ENCODE measurements at places on chromosomes 12 and 14.

DNA sequence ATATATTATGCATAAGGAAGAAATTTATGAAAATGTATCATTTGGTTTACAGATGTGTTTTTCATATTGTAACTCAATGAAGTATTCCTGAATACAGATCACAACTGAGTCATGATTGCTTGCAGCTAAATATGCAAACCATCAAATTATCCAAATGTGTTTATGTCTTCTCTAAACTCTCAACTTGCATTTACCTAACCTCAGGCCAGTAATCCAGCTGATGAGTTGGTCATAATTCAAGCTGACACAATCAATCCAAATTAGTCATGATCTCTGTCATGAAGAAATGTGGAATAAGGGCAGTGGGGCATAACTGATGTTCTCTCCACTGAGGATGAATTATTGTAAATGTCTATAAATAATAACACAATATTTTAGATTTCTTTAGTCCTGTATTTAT lies 104.8 kb upstream of the CNTN1 start:
- no peak for DNase-seq

GRCh38 chr12:12985817-12986408 lies 14.2 kb downstream of the HEBP1 start:
- peak; percentile 64 for DNase-seq

DNA sequence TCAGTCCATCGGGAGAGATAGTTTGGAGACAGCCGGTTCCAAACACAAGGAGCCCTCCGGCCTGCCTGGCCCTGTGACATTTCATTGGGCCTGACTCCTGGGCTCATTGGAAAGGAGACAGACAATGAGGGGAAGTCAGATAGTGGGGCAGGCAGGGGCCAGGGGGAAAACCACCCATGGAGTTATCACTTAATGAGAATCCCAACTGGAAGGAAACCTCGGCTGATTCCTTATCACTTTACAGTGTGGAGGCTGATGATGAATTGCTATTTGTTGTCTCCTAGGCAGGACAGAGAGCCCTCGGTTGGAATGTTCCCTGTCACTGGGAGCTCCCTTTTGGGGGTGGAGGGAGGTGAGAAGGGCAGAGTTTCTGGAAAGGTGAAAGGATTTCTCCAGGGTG lies 44.4 kb downstream of the TBX5 start:
- DNase-seq, result no peak

- peak; percentile 79 for DNase-seq
Measured at GRCh38 chr14:21093769-21094681, 4.4 kb downstream of the ZNF219 start.

DNA sequence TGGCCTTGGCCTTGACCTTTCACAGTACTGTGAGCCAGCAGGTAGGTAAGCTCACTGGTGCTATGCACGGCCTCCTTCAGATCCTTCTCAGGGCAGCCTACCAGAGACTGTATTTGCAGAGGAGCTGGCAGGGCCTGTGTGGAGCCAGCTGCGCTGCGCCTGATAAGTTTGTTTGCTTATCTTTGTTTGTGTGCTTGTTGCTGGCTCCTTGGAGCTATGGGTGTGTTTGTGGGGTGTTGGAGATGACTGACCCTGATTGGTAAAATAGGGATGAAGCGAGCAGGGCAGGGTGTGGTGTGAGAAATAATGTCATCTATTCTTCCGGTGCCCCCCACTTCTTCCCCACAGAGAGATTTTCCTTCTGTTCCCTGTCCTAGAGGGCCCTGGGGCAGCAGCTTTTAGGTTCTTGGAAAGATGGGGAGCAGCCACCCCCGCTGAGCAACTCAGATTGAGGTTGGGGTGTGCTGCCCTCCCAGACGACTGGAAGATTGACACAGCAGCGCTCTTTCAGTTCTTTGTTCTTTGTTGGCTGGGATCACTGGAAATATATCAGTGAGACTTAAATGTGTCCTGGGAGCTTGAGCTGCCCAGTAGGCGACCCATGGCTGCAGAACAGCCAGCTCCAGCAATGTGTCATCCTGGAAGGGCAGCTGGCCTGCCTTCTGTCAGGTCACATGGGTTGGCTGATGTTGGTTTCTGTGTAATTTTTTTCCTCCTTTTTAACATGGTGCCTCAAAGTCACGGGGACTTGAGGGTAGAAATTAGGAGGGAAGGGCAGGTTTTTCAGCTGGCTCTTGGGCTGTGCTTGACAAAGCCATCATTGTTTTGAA lies 19.6 kb downstream of the MLXIP start:
- DNase-seq, result peak; percentile 37

DNA sequence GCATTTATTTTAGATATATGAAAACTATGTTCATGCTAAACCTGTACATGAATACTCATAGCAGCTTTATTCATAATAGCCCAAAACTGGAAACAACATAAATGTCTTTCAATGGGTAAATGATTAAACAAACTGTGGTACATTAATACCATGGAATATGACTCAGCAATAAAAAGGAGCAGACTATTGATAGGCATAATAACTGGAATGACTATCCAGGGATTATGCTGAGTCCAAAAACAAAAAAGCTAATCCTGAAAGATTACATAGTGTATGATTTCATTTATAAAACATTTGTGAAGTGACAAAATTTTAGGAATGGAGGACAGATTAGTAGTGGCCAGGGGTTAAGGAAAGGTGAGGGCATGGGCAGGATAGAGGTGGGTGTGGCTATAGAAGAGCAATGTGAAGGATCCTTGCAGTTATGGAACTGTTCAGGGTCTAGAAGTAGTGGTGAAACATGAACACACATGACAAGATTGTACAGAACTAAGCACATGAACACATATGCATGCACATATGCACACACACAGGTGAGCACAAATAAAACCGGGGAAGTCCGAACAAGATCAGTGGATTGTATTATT lies 61.1 kb upstream of the CDKN3 start:
- DNase-seq, result peak; percentile 9

DNA sequence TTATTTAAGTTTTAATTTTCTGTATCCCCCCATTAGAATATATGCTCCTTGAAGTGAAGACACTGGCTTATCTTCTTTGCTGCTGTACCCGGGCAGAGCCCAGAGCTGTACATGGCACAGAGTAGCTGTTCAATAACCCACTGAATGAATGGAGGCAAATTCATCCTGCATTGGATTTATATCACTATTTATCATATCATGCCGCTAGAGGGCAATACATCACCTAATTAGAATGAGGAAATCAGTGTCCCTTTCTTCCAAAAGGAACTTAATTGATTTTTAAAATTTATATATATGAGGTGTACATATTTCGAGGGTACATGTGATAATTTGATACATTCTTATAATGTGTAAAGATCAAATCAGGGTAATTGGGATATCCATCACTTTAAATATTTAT lies 89.2 kb upstream of the TMEM260 start:
- DNase-seq, result peak; percentile 34

GRCh38 chr14:63394841-63395240 lies 76.1 kb upstream of the GPHB5 start:
- no peak for DNase-seq

DNA sequence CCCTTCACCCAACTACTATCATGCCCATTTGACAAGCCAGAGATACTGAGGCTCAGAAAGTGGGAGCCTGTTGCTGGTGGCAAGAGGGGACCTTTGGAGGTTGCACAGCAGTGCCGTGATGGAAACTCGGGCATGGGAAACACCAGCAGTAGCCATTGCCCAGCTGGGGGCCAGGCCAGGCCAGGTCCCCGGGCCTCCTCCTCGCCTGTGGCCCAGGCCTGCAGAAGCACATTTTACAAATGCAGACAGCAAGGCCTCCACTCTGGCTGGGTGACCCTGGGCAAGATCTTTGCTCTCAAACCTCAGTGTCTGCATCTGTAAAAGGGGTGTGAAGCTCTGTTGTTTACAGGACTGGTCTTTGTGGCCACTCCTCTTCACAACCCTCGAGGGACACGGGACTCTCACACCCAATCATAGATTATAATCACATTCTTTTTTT lies 4.5 kb upstream of the SH2B3 start:
- DNase-seq, result no peak

GRCh38 chr14:77970646-77971045 lies 170.7 kb downstream of the ADCK1 start:
- DNase-seq, result no peak

DNA sequence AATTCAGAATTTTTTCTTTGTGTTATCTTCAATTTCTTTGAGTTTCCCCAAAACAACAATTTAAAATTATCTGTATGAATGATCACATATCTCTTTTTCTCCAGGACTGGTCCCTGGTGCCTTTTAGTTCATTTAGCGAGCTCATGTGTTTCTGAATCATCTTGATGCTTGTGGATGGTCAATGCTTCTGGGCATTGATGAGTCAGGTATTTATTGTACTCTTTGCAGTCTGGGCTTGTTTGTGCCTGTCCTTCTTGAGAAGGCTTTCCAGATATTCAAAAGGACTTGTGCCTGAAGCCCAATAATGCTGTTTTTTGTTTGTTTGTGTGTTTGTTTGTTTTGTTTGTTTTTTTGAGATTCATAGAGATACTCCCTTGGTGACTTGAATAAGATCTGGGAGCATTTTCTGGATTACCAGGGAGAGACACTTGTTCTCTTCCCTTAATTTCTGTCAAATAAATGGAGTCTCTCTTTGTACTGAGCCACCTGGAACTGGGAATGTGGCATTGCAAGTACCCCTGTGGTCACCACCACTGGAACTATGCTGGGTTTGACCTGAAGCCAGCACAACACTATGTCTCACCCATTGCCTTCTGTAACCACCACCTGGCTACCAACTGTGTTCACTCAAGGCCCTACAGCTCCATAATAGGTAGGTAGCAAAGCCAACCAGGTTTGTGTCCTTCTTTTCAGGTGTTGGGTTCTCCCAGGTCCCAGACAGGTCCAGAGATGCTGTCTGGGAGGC lies 56.3 kb downstream of the SLC6A15 start:
- no peak for DNase-seq

DNA sequence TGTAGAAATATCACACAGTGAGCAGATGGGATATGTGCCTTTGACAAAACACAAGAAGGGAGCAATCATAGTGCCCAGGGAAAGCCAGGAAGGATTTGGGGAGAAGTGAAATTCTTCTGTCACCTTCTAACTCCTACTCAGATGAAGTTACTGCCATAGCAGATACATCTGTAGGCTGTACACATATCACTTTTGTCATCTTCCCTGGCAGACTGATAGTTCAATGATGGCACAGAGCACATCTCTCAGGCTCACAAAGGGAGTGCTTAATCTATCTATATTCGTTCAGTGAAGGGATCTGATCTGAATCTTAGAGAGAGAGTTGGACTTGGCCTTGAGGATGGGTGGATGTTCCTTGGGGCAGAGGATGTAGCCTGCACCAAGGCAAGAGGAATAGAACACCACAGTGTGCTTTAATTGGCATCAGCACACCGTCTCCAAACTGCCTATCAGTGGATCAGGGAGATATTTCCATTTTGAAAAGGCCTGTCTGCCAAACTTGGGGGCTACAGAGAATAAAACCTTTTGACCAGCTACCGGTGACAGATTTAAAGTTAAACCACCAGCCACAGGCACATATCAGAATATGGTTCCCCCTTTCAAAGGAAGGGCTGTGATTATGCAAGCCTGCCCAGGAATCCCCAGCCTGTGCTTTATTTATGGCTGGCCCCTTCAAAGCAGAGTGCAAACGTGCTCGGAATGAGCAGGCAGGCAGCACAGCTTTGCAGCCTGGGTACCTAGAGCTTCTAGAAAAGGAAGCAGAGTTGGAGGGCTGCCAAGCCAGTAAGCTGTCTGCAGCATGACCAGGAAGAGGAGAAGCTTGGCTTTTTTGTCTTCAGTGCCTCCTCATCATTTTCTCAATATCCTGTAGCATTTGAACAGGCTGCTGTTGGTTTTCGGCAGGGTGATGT lies 165.5 kb upstream of the DYRK2 start:
- DNase-seq, result no peak

DNA sequence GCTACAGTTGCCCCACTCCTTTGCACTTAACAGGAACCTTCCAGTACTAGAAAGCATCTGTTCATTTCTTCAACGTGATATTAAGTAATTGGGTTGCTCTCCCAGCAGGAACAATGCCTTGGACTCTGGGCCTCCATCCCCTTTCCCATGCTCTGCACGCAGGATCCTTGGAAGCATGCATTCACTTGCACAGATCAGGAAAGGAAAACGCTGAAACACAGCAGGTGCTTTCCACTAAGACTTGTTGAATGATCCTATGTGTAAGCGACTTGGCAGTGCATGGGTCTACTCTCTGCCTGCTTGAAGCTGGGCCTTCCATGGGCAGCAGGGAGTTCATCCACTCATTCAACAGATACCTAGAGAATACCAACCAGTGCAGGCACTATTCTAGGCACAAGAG lies 2.3 kb downstream of the LTBP2 start:
- no peak for DNase-seq

GRCh38 chr12:104680070-104680469 lies 223.3 kb downstream of the CHST11 start:
- DNase-seq, result peak; percentile 31

- no peak for DNase-seq
Measured at GRCh38 chr12:13163868-13164635, 32.5 kb upstream of the EMP1 start.

- DNase-seq, result no peak
Measured at GRCh38 chr14:100062590-100062989, 2.6 kb upstream of the EVL start.

- DNase-seq, result no peak
Measured at GRCh38 chr12:114913871-114914801, 230.2 kb upstream of the TBX3 start.

GRCh38 chr12:3288690-3289089 lies 202.3 kb upstream of the PRMT8 start:
- no peak for DNase-seq

- no peak for DNase-seq
Measured at GRCh38 chr12:92362785-92363184, 217.1 kb upstream of the BTG1 start.

DNA sequence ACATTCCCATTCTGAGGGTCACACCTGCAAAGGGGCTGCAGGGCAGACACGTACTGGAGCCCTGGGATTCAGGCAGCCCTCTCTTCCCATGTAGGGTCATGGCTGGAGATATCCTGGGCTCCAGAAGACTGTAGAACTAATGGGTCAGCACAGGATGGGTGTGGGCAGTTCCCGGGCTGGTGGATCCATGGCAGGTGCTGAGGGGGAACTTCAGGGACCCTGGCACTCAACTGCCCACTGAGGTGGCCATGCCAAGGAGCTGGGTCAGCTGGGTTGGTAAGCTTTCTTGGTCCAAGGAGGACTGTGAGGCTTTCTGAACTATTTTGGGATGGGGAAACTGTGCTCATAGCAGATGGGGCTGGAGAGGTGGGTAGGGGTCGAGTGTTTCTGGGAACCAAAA lies 183.4 kb upstream of the RTL1 start:
- no peak for DNase-seq

DNA sequence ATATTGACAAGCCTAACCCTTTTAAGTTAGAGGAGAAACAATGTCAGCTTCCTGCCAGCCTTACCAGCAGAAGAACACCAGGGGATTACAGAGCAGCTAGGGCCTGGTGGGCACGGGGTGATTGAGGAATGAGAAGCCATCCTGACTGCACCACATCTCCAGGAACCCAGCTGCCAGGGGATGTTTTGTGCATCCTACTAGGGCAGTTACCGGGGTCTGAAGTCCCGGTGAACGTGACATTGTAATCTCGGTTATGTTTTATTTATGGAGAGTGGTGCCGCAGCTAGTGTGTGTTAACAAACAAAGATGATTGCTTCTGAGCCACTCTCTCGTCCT lies 115.9 kb downstream of the BCL11B start:
- no peak for DNase-seq
